ENCODE measurements at places on chromosomes 5 and 9. TPM values are rescaled to one million over a fixed set of nuclear protein-coding genes. Genes with fewer than 3 reads are reported as not detected.

SETD9 gene
- total RNA-seq = 7.2 TPM

CCDC183 gene
- total RNA-seq = 1.0 TPM

- peaks cover 21% of the 10 kb centered on the region for H3K4me1 ChIP-seq
- DNase-seq = no peak
- no peak overlapping the region for H3K4me3 ChIP-seq
- no peaks in the 10 kb centered on the region for H3K36me3 ChIP-seq
Observed at GRCh38 chr5:66551945-66552344, 44.2 kb upstream of the MAST4 start.

TMOD1 gene
- total RNA-seq = 2.5 TPM

DNA sequence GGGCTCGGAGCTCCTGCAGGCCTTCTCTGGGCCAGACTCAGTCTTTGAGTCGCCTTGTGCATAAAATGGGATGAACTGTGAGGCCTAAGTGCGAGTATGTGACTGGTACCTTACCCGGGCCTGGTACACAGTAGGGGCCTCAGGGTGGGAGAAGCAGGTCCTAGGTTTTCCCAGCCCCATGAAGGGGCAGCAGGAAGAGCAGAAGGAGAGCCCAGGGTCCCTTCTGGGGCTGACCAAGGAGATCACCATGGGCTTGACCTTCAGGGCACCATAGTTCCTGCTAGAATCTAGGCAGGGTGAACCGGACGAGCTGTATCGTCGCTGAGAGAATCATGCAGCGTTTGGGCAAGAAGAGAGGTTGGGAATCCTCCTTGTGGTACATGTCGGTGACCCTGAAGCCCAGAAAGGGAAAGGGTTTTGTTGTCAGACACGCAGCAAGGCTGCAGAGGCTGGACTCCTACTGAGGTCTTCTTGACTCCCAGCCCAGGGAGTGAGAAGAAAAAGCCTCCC is 373 bp upstream of the PHYKPL start:
- H3K27me3 ChIP-seq = no peaks in the 10 kb centered on the region
- peak overlapping the region; percentile 77 for H3K27ac ChIP-seq
- no peak for DNase-seq
- H3K4me3 ChIP-seq = peak overlapping the region; percentile 71
- H3K36me3 ChIP-seq = peaks cover 34% of the 10 kb centered on the region

GRCh38 chr9:97565262-97565661 is 63.8 kb downstream of the TMOD1 start:
- no peaks in the 10 kb centered on the region for H3K4me1 ChIP-seq
- no peaks in the 10 kb centered on the region for H3K27me3 ChIP-seq
- no peak for DNase-seq
- H3K4me3 ChIP-seq = no peak overlapping the region

PCDHB16 gene
- total RNA-seq = not detected

TSLP gene
- total RNA-seq = not detected

PRDM9 gene
- total RNA-seq = not detected

PTPN3 gene
- not detected for total RNA-seq

- H3K27me3 ChIP-seq = no peaks in the 10 kb centered on the region
- H3K36me3 ChIP-seq = no peaks in the 10 kb centered on the region
- peak; percentile 57 for DNase-seq
Observed at GRCh38 chr9:79868567-79869189, 296.9 kb downstream of the TLE4 start.

HAVCR2 gene
- total RNA-seq = 2.6 TPM

DNA sequence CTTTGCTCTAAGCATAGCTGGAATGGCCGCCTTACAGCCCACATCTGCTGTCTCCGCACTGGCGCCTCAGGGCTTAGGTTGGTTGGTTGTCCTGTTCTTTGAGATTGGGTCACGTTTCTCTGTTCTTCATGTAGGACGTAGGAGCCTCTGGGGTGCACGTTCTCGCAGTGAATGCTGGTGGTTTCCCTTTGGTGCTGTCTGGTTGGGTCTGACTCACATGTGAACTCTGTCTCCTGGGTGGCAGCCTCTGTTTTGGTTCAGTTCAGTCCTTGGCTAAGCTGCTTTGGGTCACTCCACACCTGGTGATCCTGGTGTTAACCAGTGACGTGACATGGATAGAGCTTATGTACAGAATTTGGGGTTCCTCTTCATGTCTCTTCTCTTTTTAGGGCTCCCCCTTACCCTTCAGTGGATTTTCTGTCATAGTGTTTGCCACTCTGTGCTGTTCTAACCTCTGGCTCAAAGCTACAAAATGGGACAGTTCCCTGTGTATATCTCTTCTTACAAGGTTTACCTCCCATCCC is 12.6 kb upstream of the LPCAT1 start:
- peaks cover 19% of the 10 kb centered on the region for H3K4me1 ChIP-seq
- H3K36me3 ChIP-seq = no peaks in the 10 kb centered on the region
- peak; percentile 89 for DNase-seq
- H3K27ac ChIP-seq = peak overlapping the region; percentile 98

DNA sequence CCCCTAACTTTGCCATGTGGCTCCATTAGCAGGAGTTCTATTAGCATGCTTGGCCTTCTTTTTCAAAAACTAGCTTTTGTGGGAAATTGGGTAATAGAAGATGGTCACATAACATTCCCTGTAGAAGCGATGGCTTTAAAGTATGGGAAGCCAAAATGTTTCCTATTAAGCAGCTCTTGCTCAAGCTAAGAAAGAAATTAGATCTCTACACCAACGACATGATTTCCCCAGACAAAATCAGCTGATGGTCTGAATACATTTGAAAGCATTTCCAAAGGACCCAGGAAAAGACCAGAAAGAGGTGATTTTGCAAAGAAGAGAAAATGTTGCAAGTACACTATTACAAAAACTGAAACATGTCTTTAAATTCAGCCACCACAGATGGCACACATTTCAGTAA is 4.8 kb upstream of the NFIL3 start:
- no peak overlapping the region for H3K4me3 ChIP-seq
- no peak for DNase-seq
- no peaks in the 10 kb centered on the region for H3K27me3 ChIP-seq

GPSM1 gene
- 6.3 TPM for total RNA-seq

GRCh38 chr5:95668728-95669127 is 14.1 kb downstream of the SPATA9 start:
- no peaks in the 10 kb centered on the region for H3K4me1 ChIP-seq
- DNase-seq = no peak
- H3K4me3 ChIP-seq = no peak overlapping the region
- no peaks in the 10 kb centered on the region for H3K36me3 ChIP-seq

- DNase-seq = no peak
- H3K4me1 ChIP-seq = no peaks in the 10 kb centered on the region
- H3K27ac ChIP-seq = no peak overlapping the region
Observed at GRCh38 chr9:109843641-109844040, 63.6 kb downstream of the PALM2AKAP2 start.

SLC2A8 gene
- 14.2 TPM for total RNA-seq

- H3K4me1 ChIP-seq = no peaks in the 10 kb centered on the region
- no peak overlapping the region for H3K4me3 ChIP-seq
- no peaks in the 10 kb centered on the region for H3K36me3 ChIP-seq
- H3K27ac ChIP-seq = no peak overlapping the region
Observed at GRCh38 chr5:173271419-173271818, 36.4 kb upstream of the NKX2-5 start.

DNA sequence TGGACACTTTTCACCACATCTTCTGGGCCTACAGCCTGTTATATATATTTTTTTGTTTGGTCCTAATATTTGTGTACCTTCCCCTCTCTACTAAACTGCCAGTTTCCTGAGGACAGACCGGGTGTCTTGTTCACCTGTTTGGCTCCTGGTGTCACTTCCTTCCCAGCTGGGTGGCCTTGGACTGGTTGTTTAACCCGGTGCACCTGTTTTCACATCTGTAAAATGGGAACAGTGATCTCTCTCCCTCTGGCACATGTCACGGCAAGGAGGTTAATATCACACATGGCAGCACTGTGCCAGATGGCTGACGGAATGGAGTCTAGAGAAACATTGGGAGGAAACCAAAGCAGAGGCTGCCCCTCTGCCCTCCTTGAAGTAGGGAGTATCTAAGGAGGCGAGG is 79.7 kb downstream of the DAB2IP start:
- H3K36me3 ChIP-seq = no peaks in the 10 kb centered on the region
- no peak overlapping the region for H3K27ac ChIP-seq
- no peaks in the 10 kb centered on the region for H3K27me3 ChIP-seq
- H3K4me3 ChIP-seq = no peak overlapping the region
- peaks cover 4% of the 10 kb centered on the region for H3K4me1 ChIP-seq
- DNase-seq = no peak

- no peaks in the 10 kb centered on the region for H3K36me3 ChIP-seq
- no peak for DNase-seq
- no peaks in the 10 kb centered on the region for H3K27me3 ChIP-seq
- H3K27ac ChIP-seq = no peak overlapping the region
Observed at GRCh38 chr5:59597690-59598546, 295.6 kb downstream of the PDE4D start.

DNA sequence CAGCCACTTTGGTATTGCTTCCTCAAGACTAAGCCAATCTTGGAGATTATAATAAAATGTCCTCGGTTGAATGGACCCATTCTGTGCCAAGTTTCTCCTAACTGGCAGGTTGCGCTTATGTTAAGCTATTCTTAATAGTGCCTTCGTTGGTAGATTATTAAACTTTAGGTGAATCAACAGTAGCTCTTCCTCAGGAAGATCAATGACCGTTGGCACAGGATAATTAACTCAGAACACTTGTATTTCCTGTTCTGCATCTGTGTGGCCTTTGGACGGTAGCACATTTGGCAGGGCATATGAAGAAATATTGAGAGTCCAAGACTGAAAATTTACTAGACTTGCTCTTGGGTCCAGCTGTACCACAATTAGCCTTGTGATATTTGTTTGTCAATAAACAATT is 402.9 kb downstream of the MLLT3 start:
- H3K4me1 ChIP-seq = no peaks in the 10 kb centered on the region
- H3K27ac ChIP-seq = no peak overlapping the region
- H3K36me3 ChIP-seq = no peaks in the 10 kb centered on the region
- H3K27me3 ChIP-seq = no peaks in the 10 kb centered on the region
- no peak overlapping the region for H3K4me3 ChIP-seq

GRCh38 chr5:169450464-169450863 is 133.1 kb upstream of the SPDL1 start:
- no peak overlapping the region for H3K27ac ChIP-seq
- DNase-seq = no peak
- no peaks in the 10 kb centered on the region for H3K27me3 ChIP-seq
- H3K4me3 ChIP-seq = no peak overlapping the region
- H3K36me3 ChIP-seq = no peaks in the 10 kb centered on the region
- H3K4me1 ChIP-seq = no peaks in the 10 kb centered on the region

DNA sequence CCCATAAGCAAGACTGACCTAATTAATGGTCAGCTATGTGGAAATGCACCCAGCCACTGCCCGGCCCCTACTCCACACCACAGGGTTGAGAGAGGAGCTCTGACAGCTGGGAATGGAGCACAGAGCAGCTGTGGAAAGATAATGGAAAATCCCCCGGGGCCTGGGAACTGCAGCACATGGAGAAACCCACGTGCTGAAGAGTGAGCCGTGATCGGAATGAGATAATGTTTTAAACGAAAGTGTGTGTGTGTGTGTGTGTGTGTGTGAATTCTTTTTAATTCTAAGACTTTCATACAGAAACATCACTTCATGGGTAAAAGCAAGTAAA is 13.1 kb upstream of the SLC12A7 start:
- H3K4me1 ChIP-seq = no peaks in the 10 kb centered on the region
- H3K36me3 ChIP-seq = no peaks in the 10 kb centered on the region
- H3K27me3 ChIP-seq = no peaks in the 10 kb centered on the region
- H3K4me3 ChIP-seq = no peak overlapping the region
- no peak for DNase-seq
- H3K27ac ChIP-seq = no peak overlapping the region

- H3K27ac ChIP-seq = no peak overlapping the region
- H3K4me1 ChIP-seq = no peaks in the 10 kb centered on the region
- no peaks in the 10 kb centered on the region for H3K27me3 ChIP-seq
- H3K36me3 ChIP-seq = no peaks in the 10 kb centered on the region
Observed at GRCh38 chr5:30765227-30765626, 428.3 kb upstream of the CDH6 start.

GRCh38 chr9:73824671-73825070 is 672.5 kb upstream of the RORB start:
- DNase-seq = no peak
- no peak overlapping the region for H3K4me3 ChIP-seq
- no peaks in the 10 kb centered on the region for H3K36me3 ChIP-seq
- no peak overlapping the region for H3K27ac ChIP-seq
- H3K4me1 ChIP-seq = no peaks in the 10 kb centered on the region
- no peaks in the 10 kb centered on the region for H3K27me3 ChIP-seq

UQCRQ gene
- 90.0 TPM for total RNA-seq

DNA sequence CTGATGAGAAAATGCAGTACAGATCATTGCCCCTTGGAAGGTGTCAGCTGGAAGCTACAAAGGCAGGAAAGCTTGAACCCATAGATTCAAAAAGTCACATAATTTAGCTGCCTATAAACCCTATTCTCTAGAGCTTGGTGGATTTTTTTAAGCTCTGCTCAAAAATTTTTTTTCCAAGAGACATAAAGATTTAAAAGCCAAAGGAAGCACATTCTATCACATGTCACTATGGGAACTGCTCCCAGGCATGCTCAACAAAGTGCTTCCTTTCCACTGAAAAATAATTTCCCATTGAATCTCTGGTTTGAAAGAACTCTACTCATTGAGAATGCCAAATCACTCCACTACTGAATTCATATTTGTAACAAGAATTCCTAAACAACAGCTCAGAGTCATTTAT is 419.8 kb downstream of the CETN3 start:
- H3K4me3 ChIP-seq = no peak overlapping the region
- no peak for DNase-seq
- no peak overlapping the region for H3K27ac ChIP-seq
- H3K27me3 ChIP-seq = no peaks in the 10 kb centered on the region
- H3K4me1 ChIP-seq = no peaks in the 10 kb centered on the region
- no peaks in the 10 kb centered on the region for H3K36me3 ChIP-seq

TIMD4 gene
- total RNA-seq = not detected

DNA sequence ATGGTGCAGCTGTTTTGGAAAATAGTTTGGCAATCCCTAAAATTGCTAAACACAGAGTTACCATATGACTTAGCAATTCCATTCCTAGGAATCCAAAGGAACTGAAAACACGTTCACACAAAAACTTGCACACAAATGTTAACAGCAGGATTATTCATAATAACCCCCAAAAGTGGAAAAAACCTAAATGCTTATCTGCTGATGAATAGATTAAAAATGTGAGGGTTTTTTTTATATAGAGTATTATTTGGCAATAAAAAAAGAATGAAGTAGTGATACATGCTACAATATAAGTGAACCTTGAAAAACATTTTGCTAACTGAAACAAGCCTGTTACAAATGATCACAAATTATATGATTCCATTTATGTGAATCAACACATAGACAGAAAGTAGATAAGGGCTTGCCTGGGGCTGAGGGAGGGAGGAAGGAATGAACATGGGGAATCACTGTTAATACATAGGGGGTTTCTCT is 45.1 kb upstream of the TRIO start:
- peaks cover 2% of the 10 kb centered on the region for H3K27me3 ChIP-seq
- H3K4me1 ChIP-seq = no peaks in the 10 kb centered on the region
- H3K4me3 ChIP-seq = no peak overlapping the region
- no peaks in the 10 kb centered on the region for H3K36me3 ChIP-seq
- H3K27ac ChIP-seq = no peak overlapping the region
- no peak for DNase-seq

GRCh38 chr5:53302529-53302928 is 177.9 kb upstream of the FST start:
- DNase-seq = no peak
- H3K27ac ChIP-seq = no peak overlapping the region
- H3K36me3 ChIP-seq = no peaks in the 10 kb centered on the region
- no peak overlapping the region for H3K4me3 ChIP-seq
- no peaks in the 10 kb centered on the region for H3K27me3 ChIP-seq

All from B cell (primary cell).